ENCODE measurements at places on chromosomes 4 and X.
A peak's percentile ranks its signal among the peaks of the same experiment; 100 is the strongest.

DNA sequence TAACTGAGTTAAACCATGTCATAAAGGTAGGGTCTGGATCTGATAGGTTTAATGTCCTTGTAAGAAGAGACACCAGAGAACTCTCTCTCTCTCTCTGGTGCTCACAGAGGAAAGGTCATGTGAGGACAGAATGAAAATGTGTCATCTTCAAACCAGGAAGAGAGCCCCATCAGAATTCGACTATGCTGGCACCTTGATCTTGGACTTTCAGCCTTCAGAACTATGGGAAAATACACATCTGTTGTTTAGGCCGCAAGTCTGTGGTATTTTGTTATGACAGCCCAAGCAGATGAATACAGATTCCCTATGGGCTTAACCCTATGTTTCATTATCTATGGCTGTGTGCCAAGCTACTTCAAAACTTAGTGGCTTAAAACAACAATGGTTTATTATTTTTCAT lies 105.5 kb upstream of the DDIT4L start:
- DNase-seq: peak; percentile 74

GRCh38 chr4:14065406-14065805 lies 437.9 kb upstream of the BOD1L1 start:
- no peak for DNase-seq

DNA sequence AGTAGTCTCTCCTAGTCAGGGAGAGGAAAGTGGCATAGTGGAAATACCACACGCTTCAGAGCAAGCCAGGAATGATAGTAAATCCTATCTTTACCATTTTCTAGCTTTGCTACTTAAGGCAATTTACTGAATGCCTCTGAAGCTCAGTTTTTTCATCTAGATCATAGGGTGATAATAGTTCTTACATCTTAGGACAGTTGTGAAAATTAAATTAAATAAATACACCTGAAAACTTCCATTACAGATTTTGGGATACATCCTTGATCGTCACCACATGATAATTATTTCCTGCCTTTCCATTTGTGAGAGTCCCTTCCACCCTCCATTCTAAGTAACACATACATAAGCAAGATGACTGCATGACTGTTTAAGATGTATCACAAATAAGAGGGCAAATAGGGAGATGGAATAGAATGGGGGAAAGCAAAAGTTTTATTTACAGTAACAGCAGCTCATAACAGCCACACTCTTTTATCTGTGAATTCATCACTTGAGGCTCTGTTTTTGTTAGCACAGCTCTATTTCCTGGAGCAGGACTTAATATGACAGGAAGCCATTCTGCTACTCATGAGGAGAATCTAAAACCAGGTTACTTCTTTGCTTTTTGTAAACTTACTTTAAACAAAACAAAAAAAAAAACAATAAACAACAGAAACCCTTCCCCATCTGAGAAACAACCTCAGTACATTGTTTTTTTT lies 13.4 kb downstream of the P2RY10 start:
- DNase-seq: no peak

DNA sequence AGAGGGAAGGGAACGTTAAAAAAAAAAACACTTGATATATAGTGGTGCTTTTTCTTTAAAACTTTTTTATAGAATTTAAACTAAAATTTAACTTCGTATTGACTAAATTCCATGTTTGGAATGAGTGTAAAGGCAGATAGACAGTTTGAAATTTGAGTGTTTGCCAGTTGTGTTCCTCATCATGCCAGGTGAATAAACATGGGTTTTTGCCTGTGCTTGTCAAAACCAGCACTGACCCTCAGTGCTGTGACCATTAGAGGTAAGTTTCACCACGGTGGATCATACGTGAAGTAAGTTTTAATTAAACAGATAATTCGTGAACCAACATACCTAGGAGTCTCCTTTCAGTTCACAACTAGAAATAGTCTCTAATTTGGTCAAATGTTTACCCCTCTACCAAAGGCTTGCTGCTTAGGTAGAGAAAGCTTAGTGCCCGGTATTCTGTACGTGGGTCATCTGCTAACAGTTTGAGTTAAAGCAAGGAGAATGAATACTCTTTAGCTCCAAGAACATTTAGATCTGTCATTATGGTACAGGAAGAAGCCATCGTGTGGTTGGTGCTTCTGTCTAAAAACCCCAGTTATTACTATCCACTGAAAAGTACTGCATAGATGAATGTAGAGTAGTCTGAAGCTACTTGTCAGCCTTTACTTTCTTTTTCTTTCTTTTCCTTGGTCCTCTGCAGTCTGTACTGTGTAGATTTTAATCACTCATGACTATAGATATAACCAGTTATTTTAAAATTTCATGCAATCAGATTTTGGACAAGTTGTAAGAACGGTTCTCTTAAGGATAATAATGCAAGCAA lies 32.7 kb downstream of the KIAA0232 start:
- DNase-seq: no peak

- no peak for DNase-seq
Measured at GRCh38 chrX:40832723-40833122, 97.4 kb upstream of the MED14 start.

DNA sequence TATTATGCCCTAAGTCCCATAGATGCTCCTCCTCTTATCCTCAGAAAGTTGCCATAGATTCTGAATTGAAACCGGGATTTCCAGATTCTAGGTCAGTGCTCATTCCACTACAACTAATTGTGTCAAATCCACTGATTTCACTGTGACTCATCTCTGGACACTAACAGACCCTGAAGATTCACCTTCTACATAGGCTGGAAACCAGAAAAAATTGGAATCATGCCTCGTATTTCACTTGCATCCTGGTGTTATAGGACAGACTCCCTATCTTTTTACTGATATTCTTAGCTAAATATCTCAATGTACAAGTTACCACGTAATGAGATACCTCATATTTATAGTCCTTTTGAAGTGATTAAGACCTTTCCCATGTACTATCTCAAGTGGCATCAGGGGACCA lies 36.7 kb downstream of the CLNK start:
- no peak for DNase-seq

- DNase-seq: no peak
Measured at GRCh38 chr4:133920236-133920635, 281.4 kb downstream of the PABPC4L start.

- DNase-seq: no peak
Measured at GRCh38 chrX:74147439-74147838, 156.5 kb upstream of the ZCCHC13 start.

DNA sequence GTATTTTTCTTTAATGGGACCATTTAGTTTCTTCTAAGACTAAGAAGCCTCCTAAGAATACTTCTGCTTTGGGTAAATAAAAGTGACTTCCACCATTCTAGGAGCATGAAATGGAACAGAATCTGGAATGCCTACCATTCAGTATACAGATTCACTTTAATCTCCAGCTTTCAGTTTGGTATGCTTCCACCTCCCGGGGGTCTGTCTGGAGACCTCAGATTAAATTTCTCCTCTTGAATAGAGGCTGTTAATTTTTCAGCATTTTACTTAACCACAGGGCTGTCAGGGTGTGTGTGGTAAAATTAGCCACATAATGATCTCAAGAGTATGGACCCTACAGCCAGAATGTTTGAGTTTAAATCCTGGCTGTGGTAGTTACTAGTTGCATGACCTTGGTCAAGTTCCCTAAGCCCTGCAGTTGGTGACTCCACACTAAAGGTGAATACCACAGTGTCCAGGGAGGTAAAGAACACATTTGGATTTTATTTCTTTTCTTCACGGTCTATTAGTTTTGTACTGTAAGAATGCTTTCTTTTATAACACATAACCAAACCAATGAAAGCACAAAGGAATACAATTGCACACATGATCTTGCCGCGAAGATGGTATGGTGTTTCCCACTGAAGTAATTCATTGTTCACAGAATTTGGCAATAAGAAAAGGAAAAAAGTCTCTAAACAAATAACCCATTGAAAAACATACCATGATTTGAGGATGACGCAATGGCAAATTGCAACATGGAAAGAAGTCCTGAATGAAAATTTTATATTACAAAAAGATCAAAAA lies 37.3 kb upstream of the TRIM2 start:
- DNase-seq: peak; percentile 79

DNA sequence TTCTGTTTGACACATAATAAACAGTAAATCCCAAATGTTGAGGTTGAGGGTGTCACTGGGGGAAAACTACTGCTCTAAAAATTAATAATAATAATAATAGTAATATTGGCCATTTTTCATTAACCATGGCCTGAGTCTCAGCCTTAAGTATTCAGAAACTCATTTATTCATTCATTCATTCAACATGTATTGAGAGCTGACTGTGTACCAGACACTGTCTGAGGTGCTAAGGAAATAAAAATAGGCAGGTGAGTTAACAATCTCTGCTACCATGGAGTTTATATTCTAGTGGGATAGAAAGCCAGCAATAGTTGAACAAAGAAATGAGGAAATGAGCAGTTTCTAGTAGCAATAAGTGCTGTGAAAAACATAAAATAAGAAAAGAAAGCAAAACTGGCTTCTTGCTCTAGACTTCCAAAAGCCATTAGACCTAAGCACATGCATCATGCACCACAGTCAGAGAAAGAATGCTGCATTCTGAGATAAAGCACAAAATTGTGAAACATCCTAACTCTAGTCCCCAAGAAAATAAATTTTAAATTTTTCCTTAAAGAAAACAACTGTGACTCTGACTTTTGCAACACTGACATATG lies 278.7 kb downstream of the RCHY1 start:
- DNase-seq: no peak

- no peak for DNase-seq
Measured at GRCh38 chrX:34332334-34332733, 200.2 kb upstream of the FAM47A start.

GRCh38 chr4:5992171-5992827 lies 25.9 kb downstream of the C4orf50 start:
- DNase-seq: no peak

GRCh38 chr4:95204267-95204844 lies 344.4 kb downstream of the UNC5C start:
- DNase-seq: peak; percentile 72

- DNase-seq: no peak
Measured at GRCh38 chr4:9933956-9934355, 87.3 kb downstream of the SLC2A9 start.

GRCh38 chr4:41209187-41209586 lies 5.2 kb downstream of the APBB2 start:
- no peak for DNase-seq

DNA sequence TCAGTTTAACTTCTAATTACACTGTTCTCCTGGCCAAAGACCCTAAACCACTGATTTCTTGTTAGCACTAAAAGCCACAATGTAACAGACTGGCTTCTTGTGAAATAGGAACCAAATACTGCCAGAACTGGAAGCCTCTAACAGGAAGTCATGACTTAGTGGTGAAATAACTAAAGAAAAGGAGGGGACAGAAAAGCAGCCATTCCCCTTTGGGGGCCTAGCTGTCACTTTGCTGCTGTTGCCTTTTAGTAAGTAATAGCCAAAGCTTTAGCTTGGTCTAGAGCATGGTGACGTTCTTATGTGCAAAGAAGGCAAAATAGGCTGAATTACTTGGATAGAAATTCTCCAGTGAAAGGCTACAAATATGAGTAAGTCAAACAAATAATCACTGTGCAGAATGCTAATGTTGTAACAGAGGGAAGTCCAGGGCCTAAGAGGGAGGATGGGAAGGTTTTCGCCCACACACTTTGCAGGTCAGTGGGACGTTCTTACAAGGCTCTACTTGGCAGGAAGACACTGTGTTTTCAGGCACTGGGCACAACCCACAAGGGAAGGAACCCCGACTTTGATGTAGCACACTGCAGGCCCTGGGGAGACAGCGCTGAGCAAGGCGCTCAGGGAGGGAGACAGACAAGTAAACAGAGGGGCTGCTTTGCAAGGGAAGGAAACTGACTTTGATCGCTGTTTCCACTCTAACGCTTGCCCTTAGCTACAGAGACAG lies 16.7 kb downstream of the GAB3 start:
- peak; percentile 77 for DNase-seq

- no peak for DNase-seq
Measured at GRCh38 chr4:107640878-107641277, 79.2 kb downstream of the PAPSS1 start.

GRCh38 chr4:174218127-174218790 lies 65.2 kb downstream of the FBXO8 start:
- DNase-seq: peak; percentile 6

DNA sequence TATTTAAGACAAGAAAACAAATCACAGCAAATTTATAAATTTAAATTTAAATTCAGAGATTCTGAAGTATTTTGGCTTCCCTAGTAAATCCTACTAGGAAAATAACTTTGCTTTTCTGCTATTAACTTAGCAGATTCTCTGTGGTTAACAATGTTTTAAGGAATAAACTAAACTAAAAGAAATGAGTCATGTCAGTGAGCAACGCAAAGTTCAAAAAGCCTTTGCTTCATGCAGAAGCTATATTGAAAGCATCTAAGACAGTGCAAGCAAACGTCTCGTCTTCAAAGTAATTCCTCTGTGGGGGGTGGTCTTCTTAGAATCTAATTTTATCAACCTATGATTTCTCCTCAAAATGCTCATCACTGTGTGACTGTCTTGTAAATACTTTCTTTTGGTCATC lies 30.1 kb downstream of the GABRB1 start:
- DNase-seq: peak; percentile 72

DNA sequence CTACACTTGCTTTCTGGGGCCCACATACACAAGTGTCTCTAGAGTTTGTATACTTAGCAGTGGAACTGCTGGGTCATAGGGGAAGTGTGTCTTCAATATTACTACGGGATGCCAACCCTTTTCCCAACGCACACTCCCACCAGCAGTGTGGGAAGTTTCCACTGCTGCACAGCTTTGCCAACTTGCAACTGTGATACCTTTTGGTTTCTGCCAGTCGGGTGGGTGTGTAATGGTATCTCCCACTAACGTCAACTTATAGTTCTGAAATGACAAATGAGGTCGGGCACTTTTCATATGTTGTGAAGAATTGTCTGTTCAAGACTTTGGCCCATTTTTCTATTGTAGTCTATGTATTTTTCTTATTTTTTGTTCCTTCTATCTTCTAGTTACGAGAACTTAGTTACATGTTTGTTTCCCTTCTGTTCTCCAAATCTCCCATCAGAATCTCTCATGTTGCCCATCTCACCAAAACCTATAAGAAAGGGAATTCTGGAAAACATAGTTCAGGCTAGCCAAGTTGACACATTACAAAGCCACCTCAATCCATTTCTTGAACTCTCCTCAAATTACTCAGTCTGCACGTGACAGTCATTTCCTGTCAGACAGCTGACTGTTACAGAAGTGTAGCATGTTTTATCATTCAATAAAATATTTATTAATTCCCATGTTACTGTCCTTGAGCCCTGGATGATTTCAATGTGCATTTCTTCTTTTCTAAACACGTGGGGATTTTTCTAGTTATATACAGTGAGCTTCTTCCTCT lies 30.7 kb downstream of the PNMA6E start:
- DNase-seq: peak; percentile 3

DNA sequence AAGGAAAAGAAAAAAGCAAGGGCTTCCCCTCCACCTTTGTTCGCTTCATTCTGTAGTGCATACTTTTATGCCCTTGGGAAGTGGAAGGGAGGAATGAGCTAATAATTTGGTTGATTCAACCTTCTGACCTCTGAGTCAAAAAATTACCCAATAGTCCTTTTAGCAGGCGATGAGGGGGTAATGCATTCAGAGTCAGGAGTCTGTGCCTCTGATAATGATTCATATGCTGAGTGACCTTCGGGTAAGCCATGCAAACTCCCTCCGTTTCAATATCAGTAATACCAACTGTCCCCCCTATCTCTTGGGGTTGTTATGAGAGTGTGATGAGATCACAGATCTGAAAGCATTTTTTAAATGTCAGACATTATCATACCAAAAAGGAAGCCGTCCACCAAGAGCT lies 41.6 kb upstream of the ACSL4 start:
- peak; percentile 73 for DNase-seq

- no peak for DNase-seq
Measured at GRCh38 chrX:112643721-112644120, 36.0 kb downstream of the LHFPL1 start.

- DNase-seq: no peak
Measured at GRCh38 chr4:47672696-47673095, 165.2 kb downstream of the CORIN start.

- DNase-seq: no peak
Measured at GRCh38 chrX:38656350-38656915, 95.1 kb downstream of the TSPAN7 start.

All from fibroblast of lung (primary cell).